Stimulated activated naive CD4-positive, alpha-beta T cell (primary cell): ENCODE measurements at places on chromosomes 3 and 15.
A peak's percentile ranks its signal among the peaks of the same experiment; 100 is the strongest.

GRCh38 chr3:49706456-49707112 lies 12.9 kb downstream of the AMIGO3 start:
- DNase-seq: no peak

DNA sequence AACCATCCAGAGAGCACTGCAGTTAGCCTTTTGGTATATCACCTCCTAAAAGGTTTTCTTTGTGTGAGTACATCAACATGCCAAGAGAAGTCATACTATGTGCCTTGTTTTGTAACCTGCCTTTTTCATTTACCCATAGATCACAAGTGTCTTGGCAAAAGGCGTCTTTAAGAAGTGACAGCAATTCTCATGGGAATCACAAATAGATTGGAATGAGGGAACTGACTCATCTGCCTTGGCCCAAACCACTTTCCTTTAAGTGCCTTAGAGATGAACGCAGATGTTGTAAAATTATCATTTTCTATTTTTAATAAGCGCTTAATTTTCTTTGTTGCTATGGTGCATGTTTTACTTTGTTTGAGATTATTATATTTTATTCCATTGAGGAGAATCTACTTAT lies 20.7 kb upstream of the POMGNT2 start:
- DNase-seq: no peak

DNA sequence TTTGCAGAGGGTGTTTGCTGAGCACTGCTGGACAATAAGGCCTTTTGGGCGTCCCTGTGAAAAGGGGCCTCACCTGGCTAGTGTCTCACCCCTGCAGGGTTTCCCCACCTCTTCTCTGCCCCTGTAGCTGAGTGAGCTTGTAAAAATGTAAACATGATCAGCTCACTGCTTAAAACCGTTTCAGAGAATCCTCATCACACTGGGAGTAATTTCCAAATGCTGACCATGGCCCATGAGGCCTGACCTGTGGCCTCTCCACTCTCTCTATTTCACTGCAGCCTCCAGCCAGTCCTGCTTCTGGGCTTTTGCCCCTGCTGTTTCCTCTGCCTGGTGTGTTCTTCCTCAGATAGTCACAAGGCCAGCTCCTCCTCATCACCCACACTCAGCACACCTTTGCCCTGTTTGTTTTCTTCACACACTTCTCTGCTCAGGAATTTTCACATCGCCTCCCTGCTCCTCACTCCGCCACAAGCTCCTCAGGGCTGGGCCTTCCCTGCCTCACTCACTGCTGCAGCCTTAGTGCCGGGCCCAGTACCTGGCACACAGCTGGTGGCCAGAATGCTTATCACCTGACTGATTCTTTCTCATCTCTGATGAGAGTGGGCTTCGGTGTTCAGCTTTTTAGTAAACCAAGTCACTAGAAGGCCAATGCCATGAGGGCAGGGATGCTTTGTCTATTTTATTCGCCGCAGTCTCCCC lies 79.3 kb upstream of the SEC13 start:
- no peak for DNase-seq

DNA sequence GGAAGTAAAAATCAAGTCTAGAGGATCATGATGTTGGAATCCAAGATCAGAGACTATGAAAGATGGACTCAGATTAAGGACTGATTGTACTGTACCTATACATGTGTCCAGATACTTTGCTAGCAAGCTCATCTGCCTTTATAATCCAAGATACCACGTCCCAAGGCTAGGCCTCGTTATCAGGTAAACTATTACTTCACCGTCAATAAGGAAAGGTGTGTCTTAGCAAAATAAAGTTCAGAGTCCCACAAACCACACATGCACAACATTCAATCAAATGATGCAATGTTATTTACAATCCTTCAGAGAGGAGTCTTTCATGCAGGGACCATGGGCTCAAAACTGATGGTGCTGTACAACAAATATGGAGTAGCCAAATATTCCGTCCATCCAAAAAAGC lies 1092.9 kb downstream of the IGSF11 start:
- no peak for DNase-seq

GRCh38 chr3:171646357-171647133 lies 163.7 kb downstream of the PLD1 start:
- peak; percentile 13 for DNase-seq

DNA sequence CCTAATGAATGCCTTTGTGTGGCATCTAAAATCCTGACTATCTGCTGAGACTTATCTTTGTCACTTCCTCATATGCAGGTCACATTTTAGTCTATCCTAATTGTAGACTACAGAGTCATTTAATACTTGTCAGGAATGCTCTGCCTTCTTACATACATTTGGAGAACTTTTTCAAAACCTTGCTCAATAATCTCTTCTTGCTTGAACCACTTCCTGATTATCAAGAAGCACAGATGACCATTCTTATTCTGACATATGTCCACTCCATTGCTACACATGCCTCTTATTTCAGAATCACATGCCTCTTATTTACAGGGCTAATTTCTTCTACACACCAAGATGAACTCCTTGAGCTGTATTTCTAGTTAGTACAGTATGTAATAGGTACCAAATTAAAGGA lies 400.3 kb downstream of the TBC1D5 start:
- DNase-seq: no peak

- no peak for DNase-seq
Observed at GRCh38 chr15:58602823-58603222, 146.7 kb downstream of the ADAM10 start.

DNA sequence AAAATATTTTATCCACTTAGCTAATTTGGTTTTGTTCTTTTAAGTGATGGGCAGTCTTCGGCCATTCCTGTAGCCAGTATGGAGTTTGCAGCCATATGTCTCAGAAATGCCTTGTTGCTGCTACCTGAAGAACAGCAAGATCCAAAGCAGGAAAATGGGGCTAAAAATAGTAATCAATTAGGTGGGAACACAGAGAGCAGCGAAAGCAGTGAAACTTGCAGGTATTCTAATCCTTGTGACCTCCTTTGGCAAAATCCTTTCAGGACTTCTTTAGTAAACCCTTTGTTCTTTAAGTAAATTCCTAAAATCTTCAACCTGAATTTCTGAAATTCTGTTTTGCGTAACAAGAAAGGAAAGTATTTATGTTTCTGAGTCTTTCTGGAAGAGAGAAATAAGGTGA lies 49.8 kb downstream of the CNOT10 start:
- no peak for DNase-seq

- DNase-seq: no peak
Observed at GRCh38 chr3:49618412-49618811, 55.7 kb upstream of the APEH start.

- DNase-seq: no peak
Observed at GRCh38 chr3:58369038-58369437, 36.3 kb downstream of the PXK start.

DNA sequence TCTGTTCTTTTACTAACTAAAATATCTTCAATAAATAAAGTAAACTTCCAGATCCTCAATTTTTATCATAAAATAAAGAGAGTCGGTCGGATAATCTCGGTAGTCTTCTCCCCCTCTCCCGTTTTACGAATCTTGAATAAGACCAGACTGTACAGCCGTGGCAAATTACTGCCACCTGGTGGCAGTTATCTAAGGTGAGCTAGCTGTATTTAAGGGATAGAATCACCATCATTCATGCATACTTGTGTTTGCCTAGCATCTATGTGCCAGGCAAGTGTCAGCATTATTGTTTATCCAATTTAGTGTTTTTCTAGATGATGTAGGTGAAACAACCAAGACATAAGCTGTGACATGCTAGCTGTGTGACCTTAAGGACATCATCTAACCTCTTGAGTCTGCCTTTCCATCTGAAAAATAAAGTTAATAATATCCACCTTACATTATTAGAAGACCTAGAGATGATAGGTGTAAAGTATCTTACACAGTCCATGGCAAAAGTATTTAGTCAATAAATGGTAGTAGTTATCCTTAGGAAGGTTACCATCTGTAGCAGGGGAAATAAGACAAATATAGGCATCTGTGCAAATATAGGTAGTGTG lies 21.3 kb downstream of the DUT start:
- DNase-seq: peak; percentile 12
